ENCODE measurements at places on chromosomes 1 and 21.

- no peak for DNase-seq
Observed at GRCh38 chr1:8241417-8242014, 76.4 kb upstream of the SLC45A1 start.

DNA sequence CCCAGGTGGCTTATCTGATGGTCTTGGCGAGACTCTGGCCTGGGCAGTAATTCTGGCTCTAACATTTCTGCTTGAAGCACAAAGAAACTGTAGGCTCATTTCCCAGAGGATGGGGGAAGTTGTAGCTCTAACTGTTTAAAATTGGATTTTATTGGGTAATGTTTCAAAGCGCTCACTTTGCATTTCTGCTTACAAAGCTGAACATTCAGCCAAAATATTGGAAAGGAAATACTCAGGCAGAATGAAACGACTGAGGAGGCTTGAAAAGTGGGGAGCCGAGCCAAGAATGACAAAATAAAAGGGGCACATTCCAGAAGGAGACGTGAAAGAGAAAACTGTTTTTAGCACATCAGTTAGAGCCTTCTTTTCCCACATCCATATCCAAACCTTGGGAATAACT, 202.6 kb downstream of the GRIK1 start:
- no peak for DNase-seq

DNA sequence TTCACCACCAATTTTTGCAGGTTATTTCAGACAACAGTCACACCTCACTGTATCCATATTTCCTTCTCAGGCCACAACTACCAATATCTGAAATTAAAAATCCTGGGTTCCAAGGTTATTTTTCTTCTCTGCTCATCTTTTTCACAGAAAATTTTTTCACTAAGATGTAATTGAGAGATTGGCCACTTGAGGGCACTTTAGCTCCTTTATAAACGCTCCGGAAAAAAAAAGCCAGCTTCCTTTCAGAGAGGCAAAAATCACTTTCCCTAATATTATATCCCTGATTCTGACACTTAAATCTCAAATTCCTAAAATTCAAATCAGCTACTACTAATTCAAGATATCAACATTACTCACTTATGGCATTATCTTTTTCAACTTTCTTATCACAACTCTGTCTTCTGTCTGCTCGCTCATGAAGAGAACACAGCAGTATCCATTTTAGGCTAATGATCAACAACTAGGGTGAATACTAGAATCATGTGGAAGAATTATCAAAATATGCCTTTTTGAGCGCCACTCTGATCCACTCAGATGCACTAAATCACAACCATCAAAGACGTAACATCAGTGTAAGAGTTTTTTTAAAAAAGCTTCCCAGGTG, 101.4 kb upstream of the RGS1 start:
- DNase-seq = no peak

- DNase-seq = no peak
Observed at GRCh38 chr1:118254491-118255425, 69.7 kb upstream of the SPAG17 start.

- no peak for DNase-seq
Observed at GRCh38 chr1:164982545-164982944, 374.0 kb downstream of the LMX1A start.

DNA sequence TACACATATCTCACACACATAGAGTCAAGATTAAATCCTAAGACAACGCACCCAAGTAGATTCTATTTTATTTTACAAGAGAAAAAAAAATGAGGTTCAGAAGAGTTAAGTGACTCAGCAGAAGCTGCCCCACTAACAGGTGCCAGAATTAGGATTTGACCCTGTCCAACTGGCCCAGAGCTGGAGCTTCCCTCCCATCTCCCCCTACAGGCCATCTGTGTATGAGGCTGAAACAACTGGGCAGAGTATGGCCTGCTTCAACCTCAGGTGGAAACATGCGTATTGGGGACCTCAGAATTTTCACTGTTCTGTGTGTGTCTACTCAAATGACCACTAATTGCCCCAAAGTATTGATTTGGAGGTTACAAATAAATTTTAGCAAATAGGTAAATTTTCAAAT, 29.9 kb downstream of the PSMG1 start:
- DNase-seq = no peak

DNA sequence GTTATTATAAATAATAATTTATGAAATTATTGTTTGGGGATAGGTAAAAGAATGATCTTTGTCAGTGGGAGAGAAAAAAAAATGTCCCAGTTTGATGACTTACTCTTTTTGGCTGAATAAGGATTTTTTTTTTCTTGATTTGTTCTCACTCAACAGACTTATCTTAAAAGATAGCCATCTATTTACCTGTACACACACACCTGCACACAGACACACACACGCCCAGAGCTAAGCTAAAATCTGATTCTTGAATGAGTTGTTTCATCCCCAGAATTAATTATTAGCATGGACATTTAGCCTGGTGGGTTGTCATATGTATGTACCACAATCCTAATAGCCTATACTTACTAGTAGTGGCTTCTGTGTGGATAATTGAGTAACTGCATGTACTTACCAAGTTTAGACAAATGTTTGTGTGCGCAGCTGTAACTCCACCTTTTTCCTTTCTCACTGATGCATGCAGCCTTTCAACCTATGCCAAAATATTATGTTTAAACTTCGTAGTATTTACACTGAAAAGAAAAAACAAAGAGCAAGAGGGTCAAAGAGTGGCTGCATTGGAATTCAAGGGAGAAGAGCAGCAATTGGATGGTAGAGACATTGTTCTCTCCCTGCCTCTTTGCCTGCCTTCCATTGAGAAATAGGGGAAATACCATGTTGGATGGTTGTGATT, 174.3 kb downstream of the ADGRL2 start:
- DNase-seq = no peak

DNA sequence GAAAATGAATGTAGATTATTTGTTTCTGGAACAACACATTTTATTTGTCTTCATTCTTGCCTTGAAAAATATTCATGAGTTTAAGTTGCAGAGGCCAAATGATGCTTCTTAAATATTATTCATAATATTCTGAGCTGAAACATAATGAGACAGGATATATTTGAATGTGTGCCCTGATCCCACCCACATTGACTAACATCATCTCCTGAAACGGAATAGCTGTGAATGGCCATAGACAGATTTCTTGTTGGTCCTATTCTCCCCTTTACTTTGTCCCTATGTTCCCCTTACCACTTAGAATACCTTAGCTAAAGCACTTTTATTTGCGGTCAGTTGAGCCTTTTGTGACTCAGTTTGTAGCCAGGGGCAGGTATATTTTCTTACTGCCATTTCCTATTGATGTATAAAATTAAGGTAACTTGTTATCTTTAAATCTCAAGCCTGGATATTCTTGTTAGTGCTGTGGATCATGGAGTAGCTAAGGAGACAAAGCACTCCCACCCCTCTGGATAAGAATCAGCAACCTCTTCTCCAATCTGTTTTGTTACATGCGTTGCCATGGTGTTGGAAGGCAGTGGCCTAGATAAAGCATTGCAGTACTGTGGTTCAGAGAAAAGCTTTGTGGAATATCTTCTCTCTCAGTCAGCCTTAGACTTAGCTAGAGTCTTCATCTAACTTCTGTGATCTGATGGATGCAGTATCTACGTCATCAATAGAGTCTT, 478.5 kb upstream of the DEPDC1 start:
- DNase-seq = no peak

DNA sequence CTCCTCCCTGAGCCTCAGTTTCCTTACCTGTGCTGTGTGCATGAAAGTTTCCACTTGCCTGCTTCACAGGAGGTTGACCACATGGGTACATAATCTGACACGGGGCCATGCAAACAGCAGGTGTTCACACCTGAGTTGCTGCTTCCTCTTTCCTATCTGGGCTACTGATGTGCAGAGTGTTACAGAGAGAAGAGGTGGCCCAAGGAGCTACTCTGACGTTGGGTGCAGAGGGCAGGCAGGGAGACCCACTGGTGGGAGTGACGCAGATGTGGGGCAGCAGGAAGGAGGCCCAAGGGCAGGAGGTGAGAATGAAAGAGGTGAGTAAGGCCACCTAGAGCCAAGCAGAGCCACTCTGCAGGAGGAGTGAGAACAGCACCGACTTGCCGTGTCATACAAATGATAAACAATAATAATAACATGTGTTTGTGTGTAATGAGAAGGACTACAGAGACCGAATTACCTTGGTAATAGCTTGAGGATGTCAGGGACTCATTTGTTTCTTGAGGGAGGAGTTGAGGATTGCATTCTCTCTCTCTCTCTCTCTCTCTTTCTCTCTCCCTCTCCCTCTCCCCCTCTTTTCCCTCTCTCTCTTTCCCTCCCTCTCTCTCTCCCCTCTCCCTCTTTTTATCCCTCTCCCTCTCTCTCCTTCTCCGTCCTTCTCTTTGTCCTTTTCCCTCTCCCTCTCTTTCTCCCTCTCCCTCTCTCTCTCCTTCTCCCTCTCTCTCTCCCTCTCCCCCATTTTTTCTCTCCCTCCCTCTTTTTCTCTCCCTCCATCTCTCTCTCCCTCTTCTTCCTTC, 87.4 kb upstream of the IGSF21 start:
- no peak for DNase-seq

DNA sequence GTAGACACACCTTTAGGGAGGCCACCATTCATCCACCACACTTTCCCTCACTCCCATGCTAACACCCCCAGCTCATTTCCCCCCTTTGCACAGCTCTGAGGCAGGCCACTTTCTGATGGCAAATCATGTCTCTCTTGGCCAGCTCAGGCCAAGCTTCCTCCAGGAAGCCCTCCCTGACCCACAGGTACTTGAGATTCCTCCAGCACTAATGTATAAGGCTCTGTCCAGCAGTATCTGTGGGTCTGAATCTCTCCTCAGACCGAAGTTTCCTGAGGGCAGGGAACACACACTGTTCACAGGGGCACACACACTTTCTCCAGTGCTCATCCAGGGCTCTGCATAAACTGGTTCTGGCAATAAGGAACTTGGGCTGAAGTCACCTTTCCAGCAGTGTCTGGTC, 19.2 kb downstream of the LGR6 start:
- DNase-seq = no peak

- DNase-seq = peak; percentile 79
Observed at GRCh38 chr1:223142795-223143536, at the start of gene TLR5. Gene TLR5 (minus strand): TSS chr1:223143248. CDS start chr1:223113031, 30,217 bp downstream.

- no peak for DNase-seq
Observed at GRCh38 chr1:48227165-48228013, 4.9 kb downstream of the SLC5A9 start.

DNA sequence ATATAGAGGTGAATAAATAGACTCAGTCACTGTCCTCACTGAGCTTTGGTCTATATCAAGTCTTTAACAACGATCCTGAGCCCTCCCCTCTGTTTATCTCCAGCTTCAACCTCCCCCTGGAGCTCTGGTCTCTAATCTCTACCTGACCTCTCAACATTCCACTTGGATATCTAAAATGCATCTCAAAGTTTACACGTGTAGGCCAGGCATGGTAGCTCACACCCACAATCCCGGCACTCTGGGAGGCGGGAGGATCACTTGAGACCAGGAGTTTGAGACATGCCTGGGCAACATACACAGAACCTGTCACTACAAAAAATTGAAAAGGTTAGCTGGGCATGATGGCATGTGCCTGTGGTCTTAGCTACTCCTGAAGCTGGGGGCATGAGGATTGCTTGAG, 53.4 kb downstream of the GADD45A start:
- DNase-seq = no peak

- DNase-seq = peak; percentile 62
Observed at GRCh38 chr1:1371746-1372711, 3.0 kb downstream of the AURKAIP1 start.

DNA sequence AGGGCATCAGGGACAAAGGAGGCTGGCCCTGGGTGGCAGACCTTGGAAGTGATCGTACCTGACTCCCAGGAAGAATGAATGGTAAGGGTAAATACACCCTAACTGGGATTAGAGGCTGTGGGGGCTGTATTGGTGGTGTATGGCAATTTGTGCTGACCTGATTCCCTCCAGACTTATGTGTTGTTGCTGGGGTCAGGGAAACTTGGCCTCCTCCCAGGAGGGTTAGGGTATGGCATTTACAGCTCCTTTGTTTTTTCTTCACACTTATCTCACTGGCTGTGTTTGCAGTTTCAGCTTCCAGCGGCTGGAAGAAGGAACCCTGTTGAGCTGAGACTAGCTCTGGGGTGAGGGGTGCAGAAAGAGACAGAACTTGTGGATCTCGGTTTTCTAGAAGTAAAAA, 8.2 kb downstream of the VANGL1 start:
- DNase-seq = no peak

DNA sequence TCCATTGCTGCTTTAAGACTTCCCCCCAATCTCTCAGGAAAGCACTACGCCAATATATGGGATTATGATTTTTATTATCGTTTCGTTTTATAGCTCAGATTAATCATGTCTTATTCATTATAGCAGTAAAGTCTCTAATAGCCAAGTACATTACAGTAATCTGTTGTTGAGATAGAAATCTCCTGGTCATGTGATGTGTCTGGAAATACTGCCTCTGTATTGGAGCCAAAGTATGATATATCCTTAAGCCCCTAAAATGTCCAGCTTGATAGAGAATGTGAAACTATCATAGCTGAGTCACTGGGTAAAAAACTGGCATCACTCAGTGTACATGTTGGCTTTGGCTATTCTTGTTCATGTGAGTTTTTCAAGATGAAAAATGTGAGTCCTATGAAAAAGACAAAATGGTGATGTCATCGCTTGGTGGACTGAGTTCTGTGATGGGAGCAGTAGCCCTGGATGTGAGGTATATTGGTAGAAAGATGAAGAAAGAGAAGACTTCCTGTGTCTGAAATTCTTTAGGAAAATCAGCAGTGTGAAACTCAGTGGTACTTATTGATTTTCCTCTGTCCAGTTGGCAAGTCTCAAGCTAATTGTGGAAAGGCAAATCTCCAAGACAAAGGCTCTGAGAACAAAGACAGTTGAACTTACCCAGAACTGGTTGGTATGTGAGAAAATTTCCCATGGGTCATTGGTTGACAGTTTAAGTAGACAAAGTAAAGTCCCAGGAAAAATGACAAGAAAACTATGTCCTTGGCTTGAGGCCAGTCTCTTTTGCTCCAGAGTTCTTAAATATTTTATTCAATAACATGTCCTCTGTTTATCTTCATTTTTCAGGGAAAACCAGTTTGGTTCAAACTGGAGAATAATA, 76.2 kb downstream of the BRINP2 start:
- DNase-seq = no peak

GRCh38 chr1:181133969-181134418, 45.5 kb downstream of the IER5 start:
- no peak for DNase-seq

- DNase-seq = no peak
Observed at GRCh38 chr21:34707876-34708325, 39.1 kb downstream of the CLIC6 start.

DNA sequence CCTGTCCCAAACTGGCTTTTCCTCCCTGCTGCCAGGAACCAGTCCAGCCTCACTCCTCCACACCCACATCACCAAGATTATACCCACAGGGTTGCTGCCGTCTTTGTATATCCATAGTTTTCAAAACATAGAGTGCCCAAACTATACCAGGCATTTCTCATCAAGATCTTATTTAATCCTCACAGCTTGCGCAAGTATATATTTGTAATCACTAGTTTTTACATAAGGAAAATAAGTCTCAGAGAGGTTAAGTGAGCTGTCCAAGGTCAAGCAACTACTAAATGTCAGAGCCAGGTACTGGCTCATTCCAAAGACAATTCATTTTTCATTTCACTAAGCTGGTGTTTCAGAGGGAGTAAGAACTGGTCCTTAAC, 34.9 kb upstream of the ZNF362 start:
- DNase-seq = no peak
